Umbilical cord (tissue), 2 donors: ENCODE measurements at places on chromosomes 2 and 18.

DNA sequence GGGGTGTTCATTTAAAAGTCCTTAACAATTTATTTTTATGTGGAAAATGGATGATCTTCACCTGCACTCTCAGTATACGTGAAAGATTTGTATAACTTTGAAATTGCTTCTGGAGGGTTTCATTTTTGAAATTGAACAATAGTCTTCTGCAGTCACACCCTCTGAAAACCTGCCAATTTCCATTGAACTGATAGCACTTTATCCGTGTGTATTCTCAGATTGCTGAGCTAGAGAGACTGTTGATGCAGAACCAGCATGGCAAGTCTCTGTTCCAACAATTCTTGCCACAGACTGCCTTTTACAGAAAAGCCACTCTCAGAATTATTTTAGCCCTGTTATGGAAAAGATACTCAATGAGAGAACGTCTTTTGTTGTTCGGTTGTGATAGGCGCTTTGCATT lies 6.6 kb upstream of the GULP1 start:
- DNase-seq = no peak

GRCh38 chr18:371609-371982 lies 103.7 kb upstream of the THOC1 start:
- peak; percentile 57 for DNase-seq

DNA sequence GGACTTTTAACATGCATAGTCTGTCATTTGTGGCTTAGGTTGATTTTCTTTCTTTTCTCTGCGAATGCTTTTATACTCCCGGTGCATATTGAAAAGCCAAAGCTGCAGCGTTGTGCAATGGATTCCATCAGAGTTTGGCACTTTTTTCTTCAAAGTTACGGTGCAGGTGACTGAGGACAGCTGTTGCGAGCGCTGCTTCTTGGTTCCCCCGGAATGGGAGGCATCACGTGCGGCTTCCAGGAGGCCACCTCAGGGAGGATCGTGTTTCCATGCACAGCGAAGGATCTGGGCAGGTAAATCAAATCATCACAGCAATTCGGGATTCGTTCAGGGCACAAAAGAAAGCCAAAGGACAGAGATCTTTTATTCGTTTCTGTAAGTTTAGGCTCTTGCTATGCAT lies 109.6 kb upstream of the ALKAL2 start:
- DNase-seq = no peak

GRCh38 chr2:41994233-41994637 lies 53.6 kb upstream of the PKDCC start:
- DNase-seq = peak; percentile 78
